Myometrial cell (primary cell): ENCODE measurements at places on chromosomes 6 and 20. TPM values are rescaled to one million over a fixed set of nuclear protein-coding genes. Genes with fewer than 3 reads are reported as not detected.

The PRDM13 gene
- not detected in 2 replicates for total RNA-seq

The TNNC2 gene
- total RNA-seq = not detected in 2 replicates

The OTOR gene
- not detected in 2 replicates for total RNA-seq

The FOXP4 gene
- total RNA-seq = 5.1 and 5.8 TPM in 2 replicates

The SLC52A3 gene
- not detected in 2 replicates for total RNA-seq

The SAMHD1 gene
- 22.5 and 34.9 TPM in 2 replicates for total RNA-seq

The PKHD1 gene
- total RNA-seq = not detected in 2 replicates

The PDYN gene
- total RNA-seq = not detected in 2 replicates

The GCNT2 gene
- not detected in 2 replicates for total RNA-seq
